ENCODE measurements at places on chromosomes 7 and 10.

DNA sequence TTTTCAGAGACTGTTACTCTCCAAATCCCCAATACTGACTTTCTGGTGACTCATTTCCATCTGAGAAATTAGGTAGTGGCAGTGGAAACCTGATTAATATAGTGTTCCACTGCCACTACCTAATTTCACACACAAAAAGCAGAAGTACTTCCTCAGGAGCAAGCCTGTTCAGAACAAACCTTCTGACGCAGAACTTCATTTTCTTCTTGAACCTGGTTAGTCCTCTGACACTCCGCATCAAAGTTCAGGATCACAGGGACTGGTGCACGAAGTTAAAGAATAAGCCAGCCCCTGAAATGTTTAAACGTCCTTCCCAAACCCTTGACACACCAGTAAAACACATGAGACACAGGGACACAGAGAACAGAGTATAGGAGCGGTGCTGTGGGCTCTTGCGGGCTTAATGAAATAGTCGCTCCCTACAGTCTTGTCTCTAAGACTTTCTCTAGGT lies 4.4 kb downstream of the WDR91 start:
- DNase-seq, result no peak

DNA sequence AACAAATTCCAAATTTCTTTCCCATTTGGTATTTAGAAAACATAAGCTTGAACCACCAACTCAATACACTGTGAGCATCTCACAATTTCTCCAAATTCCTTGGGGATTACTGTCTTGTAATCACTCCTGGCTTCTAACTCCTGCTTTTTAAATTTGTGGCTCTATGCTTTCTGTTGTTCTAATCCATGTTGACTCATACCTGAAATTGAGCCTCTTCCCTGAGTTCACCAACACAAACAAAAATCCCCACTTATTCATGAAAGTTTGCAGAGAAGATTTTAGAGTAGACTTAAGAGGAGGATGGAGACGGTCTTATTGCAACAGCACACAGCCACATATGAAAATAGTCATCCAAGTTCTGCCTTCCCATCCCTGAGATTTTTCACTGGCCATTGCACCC lies 252.5 kb downstream of the PTEN start:
- DNase-seq, result no peak

GRCh38 chr7:117600911-117601310 lies 121.1 kb downstream of the CFTR start:
- DNase-seq, result no peak

DNA sequence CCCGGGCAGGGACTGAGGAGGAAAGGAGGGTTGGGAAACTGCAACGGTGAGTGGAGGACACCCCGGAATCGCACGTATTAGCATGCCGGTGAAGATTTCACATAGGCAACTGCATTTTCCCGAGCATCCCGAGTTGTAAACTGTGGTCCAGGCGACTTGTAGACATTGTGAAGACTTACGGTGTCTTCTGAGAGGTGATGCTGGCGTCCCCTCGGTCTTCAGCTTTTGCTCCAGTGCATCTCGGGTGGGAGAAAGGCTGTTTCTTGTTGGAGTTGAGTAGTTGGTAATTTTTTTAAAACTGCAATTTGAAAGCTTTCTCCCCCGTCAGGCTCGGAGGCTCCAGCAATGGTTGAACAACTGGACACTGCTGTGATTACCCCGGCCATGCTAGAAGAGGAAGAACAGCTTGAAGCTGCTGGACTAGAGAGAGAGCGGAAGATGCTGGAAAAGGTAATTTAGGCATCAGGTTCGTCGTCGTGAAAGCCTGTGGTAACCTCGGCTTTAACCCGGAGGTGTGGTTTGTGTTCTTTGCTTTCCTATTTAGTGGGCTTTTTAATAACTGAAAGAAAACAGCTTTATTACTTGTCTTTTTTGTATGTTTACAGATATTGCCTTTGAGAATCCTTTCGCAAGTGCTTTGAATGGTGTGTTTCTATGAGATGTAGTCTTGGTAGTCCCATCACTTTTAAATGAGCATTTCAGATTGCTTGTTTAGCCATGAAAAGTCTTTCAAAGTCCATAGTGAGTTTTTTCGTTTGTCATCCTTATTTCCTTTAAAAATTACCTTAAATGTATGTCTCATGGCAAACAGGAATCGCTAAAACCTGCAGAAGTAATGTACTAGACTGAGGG lies 687 bp downstream of the HELLS start:
- peak; percentile 45 for DNase-seq

GRCh38 chr7:885261-885892 lies 9.0 kb downstream of the GET4 start:
- no peak for DNase-seq

GRCh38 chr10:86216886-86217285 lies 149.7 kb downstream of the GRID1 start:
- DNase-seq, result no peak

DNA sequence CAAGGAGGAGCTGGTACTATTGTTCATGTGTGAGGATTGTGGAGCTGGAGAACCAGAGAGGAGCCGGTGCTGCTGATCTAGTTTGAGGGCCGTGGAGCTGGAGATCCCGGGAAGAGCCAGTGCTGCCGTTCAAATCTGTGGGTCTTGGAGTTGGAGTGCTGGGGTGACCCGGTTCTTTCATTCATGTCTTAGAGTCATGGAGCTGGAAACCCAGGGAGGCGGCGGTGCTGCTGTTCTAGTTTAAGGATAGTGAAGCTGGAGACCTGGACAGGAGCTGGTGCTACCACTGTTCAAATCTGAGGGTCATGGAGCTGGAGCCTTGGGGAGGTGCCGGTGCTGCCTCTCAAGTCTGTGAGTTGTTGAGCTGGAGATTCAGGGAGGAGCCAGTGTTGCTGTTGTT lies 88.5 kb upstream of the ZNF479 start:
- DNase-seq, result no peak

DNA sequence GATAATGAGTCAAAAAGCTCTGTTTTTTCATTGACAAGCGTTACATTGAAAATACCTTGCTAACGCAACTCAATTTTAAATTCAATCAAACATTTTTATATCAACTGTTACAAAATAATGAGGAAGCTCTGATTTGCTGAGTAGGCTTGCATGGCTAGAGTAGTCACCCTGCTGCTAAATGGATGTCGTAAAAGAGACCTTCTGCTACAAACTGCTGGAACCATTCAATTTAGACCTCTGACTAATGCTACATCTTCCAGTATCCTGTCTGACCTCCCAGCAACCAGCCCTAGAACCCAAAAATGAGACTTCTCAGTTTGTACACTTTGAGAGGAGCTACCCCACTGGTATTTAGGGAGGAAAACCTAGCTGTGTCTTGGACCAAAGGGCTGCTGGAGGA lies 84.0 kb upstream of the ELMO1 start:
- DNase-seq, result no peak

DNA sequence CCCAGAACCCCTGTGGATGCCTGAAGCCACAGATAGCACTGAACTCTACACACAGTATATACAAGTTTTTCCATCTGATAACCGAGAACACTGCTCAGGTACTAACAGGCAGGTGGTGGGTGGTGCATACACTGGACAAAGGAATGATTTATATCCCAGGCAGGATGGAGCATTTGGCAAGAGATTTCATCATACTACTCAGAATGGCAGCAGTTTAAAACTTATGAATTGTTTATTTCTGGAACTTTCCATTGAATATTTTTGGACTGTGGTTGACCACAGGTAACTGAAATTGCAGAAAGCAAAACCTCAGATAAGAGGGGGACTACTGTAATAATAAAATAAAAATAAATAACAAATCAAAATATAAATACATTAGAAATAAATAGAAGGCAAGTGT lies 10.9 kb upstream of the KCNMA1 start:
- DNase-seq, result no peak

- DNase-seq, result no peak
These were observed 14.3 kb downstream of the CALML3 start for GRCh38 chr10:5538892-5539651.

DNA sequence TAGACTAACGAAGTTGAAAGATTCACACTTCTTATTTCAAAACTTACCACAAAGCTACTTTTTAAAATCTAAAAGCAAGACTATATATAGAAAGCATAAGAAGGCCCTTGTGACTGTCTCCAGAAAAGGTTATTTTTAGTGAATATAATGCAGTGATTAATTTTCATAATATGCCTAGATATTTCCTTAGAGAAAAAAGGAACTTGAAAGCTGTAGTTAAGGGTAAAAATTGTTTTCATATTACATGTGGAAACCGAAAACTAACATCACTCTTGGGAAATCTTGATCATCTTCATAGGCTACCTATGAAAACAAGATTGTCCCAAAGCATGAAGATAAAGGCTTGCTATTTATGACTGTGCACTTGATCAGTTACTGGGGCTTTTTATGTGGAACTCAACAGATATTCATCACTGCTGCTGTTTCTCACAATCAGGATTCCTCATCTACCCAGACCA lies 223.2 kb downstream of the SH2D4B start:
- no peak for DNase-seq

- no peak for DNase-seq
These were observed 15.1 kb upstream of the NUDCD3 start for GRCh38 chr7:44505595-44505994.

GRCh38 chr7:47482013-47482875 lies 99.7 kb downstream of the TNS3 start:
- peak; percentile 87 for DNase-seq

All from ACHN (cell line).